Activated CD4-positive, alpha-beta T cell treated with anti-CD3 and anti-CD28 coated beads, Interleukin-2, amount 50 U/mL, for 4 hours (primary cell): ENCODE measurements at places on chromosomes 3 and 15.

- no peak for DNase-seq
These were observed 1.6 kb downstream of the NXPE3 start for GRCh38 chr3:101780661-101781060.

- DNase-seq: no peak
These were observed 36.2 kb upstream of the CLRN1 start for GRCh38 chr3:151008699-151009098.

GRCh38 chr15:98169551-98169950 is 209.0 kb downstream of the ARRDC4 start:
- DNase-seq: no peak

DNA sequence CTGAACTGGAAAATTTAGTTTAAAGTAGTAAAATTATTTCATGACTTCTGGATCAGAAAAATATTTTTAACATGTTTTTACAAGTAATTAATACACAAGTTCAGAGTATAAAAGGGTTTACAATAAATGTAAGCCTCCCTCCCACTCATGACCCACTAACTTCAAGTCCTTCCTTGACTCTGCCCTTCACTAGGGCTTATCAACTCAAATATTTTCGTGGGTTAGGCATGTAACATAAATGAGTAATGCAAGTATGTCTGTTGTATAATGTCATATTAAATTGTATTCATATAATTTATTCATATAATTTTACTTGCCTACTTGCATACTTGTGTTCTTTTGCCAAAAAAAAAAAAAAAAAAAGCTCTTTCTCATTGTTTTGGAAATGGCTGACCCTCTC is 3.4 kb upstream of the OPA1 start:
- no peak for DNase-seq

DNA sequence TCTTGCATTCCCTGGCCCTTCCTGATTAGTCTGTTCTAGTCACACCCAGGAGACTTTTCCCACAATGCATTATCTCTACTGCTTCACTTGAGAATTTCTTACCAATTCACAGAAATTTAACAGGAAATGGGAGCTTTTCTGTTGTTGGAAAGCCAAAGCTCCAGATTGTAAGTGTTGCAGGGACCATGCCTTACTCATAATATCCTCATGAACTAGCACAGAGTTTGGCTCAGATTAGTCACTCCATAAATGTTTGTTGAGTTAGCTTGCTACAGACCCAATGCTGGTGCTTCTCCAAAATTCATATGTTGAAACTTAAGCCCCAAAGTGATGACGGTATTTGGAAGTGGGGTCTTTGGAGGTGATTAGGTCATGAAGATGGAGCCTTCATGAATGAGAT is 232.6 kb downstream of the GAP43 start:
- DNase-seq: no peak

- no peak for DNase-seq
These were observed 225.9 kb downstream of the OXSM start for GRCh38 chr3:26015752-26016151.
